ENCODE measurements at places on chromosomes 4 and X.
A peak's percentile ranks its signal among the peaks of the same experiment; 100 is the strongest.

GRCh38 chrX:42495139-42495538 is 282.8 kb downstream of the PPP1R2C start:
- no peak for DNase-seq

DNA sequence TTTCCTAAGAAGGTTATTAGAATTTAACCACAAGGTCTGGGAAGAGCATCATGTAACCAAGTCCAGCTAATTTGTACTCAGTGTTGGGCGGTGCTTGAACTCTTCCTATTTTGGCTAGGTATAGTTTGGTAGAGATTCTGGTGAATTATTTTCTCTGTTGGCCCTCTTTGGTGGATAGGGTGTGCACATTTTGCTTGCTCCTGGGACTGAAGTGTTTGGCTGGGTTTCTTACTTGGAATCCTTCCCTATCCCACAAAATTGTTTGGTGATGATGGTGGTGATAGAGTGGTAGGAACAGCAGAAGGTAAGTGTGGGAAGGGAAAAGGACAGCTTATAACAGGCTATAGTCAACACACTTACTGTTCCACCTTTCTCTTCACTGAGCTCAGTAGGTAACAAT is 194.8 kb upstream of the GPC4 start:
- no peak for DNase-seq

DNA sequence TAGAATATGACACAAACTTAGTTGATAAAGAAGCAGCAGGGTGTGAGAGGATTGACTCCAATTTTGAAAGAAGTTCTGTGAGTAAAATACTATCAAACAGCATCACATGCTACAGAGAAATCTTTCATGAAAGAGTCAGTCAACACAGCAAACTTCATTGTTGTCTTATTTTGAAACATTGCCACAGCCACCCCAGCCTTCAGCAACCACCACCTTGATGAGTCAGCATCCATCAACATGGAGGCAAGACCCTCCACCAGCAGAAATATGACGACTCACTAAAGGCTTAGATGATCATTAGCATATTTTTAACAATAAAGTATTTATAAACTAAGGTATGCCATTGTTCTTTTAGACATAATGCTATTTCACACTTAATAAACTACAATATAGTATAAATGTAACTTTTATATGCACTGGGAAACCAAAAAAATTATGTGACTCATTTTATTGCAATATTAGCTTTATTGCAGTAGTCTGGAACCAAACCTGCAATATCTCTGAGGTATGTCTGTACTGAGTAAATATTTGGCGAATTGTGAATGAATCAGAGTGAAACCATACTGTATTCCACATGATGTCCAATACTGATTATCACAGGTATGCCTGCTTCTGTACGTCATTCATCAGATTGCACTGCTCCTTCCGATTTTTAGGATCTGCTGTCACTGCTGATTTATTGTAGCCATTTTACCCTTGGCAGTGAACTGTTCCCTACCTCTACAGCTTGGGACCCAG is 11.6 kb downstream of the FRMPD4 start:
- DNase-seq = no peak

GRCh38 chrX:22063284-22063683 is 31.2 kb downstream of the PHEX start:
- DNase-seq = peak; percentile 42

GRCh38 chrX:53383376-53384076 is 38.9 kb downstream of the SMC1A start:
- DNase-seq = no peak

- no peak for DNase-seq
Observed at GRCh38 chrX:83847339-83847738, 13.6 kb upstream of the CYLC1 start.

GRCh38 chrX:16665089-16665488 is 15.1 kb downstream of the S100G start:
- no peak for DNase-seq

- DNase-seq = no peak
Observed at GRCh38 chrX:136487647-136488046, at the start of gene BRS3. TSS of gene BRS3 (plus strand) at chrX:136487947. CDS start at chrX:136488115, 168 bp downstream.

DNA sequence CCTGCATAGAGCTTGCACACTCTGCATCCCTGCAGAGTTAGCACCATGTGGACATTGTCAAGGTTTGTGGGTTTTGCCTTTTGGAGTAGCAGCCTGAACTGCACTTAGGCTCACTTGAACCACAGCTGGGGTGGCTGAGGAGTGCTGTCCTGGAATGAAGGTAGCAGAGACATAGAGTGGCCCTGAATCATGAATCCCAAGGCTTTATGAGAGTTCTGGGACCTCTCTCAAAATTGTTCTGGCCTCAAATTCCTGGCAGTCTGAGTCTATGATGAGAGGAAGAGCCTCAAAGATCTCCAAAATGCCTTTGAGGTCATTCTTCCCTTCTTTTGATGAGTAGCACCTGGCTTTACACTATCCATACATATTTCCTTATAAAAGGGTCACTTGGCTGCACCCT is 37.1 kb upstream of the ADH1C start:
- DNase-seq = no peak

GRCh38 chrX:37685381-37686359 is at the start of gene XK:
TSS of gene XK (plus strand) at chrX:37685791. CDS start at chrX:37685962, 171 bp downstream.
- peak; percentile 39 for DNase-seq
